ENCODE measurements at places on chromosomes 7 and 10. TPM values are rescaled to one million over a fixed set of nuclear protein-coding genes. Genes with fewer than 3 reads are reported as not detected.

The TCTN3 gene
- 57.4 TPM for total RNA-seq

The GPR22 gene
- total RNA-seq, result not detected

The TMEM178B gene
- total RNA-seq, result 6.5 TPM

The FRAT1 gene
- 4.8 TPM for total RNA-seq

The TMEM139 gene
- 1.0 TPM for total RNA-seq

Data from T-helper 1 cell treated with Interleukin-12 subunit alpha and Interleukin-12 subunit beta and Interleukin-4 antibody, amounts not matched to agents 30 ng/mL and 1 ng/mL, for 36 hours (primary cell).